ENCODE measurements at places on chromosomes 5 and 9. TPM values are rescaled to one million over a fixed set of nuclear protein-coding genes. Genes with fewer than 3 reads are reported as not detected.

The BAG1 gene
- total RNA-seq = 26.7 TPM

The TAF11L13 gene
- total RNA-seq = not detected

The ADCY2 gene
- 13.4 TPM for total RNA-seq

The AIF1L gene
- 17.8 TPM for total RNA-seq

The ITGA1 gene
- total RNA-seq = 7.2 TPM

The BAAT gene
- 0.31 TPM for total RNA-seq

The FBP1 gene
- not detected for total RNA-seq

The IFNK gene
- total RNA-seq = not detected

The ANKRD34B gene
- 0.16 TPM for total RNA-seq

The KLHL9 gene
- total RNA-seq = 81.4 TPM

The FOXD4L4 gene
- total RNA-seq = 0.78 TPM

The GOLGA1 gene
- total RNA-seq = 11.5 TPM

The FAM78A gene
- total RNA-seq = 1.7 TPM

The TMEM8B gene
- total RNA-seq = 5.6 TPM

The LCN1 gene
- total RNA-seq = not detected

The HTR4 gene
- total RNA-seq = 0.16 TPM

The ZNF608 gene
- total RNA-seq = 95.6 TPM

The NUTM2F gene
- not detected for total RNA-seq

The MSX2 gene
- not detected for total RNA-seq

The RELL2 gene
- 8.4 TPM for total RNA-seq

The CCNJL gene
- total RNA-seq = 0.78 TPM

The NR2F1 gene
- total RNA-seq = 121 TPM

The MARCHF11 gene
- total RNA-seq = 3.6 TPM

The CLTA gene
- total RNA-seq = 116 TPM

The WNT8A gene
- not detected for total RNA-seq

The SLC24A2 gene
- total RNA-seq = 10.8 TPM

The ORM2 gene
- not detected for total RNA-seq

The PIK3R1 gene
- 177 TPM for total RNA-seq

Measured in occipital lobe (tissue), 3 donors.